Endothelial cell (in vitro differentiated cells): ENCODE measurements at places on chromosomes 7 and 10. TPM values are rescaled to one million over a fixed set of nuclear protein-coding genes. Genes with fewer than 3 reads are reported as not detected.

FLNC gene
- total RNA-seq = 7.7 TPM

ORC5 gene
- 16.7 TPM for total RNA-seq

ITPRID1 gene
- total RNA-seq = not detected

AQP1 gene
- 2.7 TPM for total RNA-seq

HGF gene
- total RNA-seq = 0.82 TPM

- no peaks in the 10 kb centered on the region for H3K27me3 ChIP-seq
- no peak overlapping the region for H3K4me3 ChIP-seq
- DNase-seq = no peak
- no peaks in the 10 kb centered on the region for H3K36me3 ChIP-seq
- peaks cover 9% of the 10 kb centered on the region for H3K4me1 ChIP-seq
These were observed 2.5 kb upstream of the LAMB4 start for GRCh38 chr7:108132551-108133265.

GRCh38 chr7:138595454-138595853 is 105.7 kb downstream of the SVOPL start:
- H3K4me1 ChIP-seq = no peaks in the 10 kb centered on the region
- no peaks in the 10 kb centered on the region for H3K36me3 ChIP-seq
- H3K27ac ChIP-seq = no peak overlapping the region
- H3K4me3 ChIP-seq = no peak overlapping the region
- DNase-seq = no peak

DNA sequence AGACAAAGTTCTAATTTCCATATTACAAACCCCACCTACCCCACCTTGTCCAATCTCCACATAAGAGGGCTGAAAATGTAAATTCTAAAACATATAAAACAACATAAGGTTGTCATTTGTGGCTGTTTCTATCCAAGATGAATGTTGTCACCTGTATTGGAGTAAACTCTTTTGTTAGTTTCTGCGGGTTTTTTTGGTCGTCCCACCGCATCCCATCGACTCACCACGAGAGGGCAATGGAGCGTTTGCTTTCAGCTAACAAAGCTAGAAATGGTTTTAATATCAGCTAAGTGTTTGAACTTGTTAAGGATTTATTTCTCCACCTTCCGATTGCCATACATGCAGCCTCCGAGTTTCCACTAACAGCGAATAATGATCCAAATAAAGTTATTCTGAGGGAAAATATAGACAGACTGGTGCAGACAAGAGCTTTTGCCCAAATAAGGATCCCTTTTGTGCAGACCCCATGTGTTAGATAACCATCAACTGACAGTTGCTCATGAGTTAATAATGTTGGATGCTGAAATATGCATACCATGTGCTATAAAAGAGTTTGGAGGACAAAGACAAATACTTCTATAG is 137.2 kb downstream of the ARID5B start:
- no peak overlapping the region for H3K4me3 ChIP-seq
- no peaks in the 10 kb centered on the region for H3K36me3 ChIP-seq
- no peaks in the 10 kb centered on the region for H3K27me3 ChIP-seq

DNA sequence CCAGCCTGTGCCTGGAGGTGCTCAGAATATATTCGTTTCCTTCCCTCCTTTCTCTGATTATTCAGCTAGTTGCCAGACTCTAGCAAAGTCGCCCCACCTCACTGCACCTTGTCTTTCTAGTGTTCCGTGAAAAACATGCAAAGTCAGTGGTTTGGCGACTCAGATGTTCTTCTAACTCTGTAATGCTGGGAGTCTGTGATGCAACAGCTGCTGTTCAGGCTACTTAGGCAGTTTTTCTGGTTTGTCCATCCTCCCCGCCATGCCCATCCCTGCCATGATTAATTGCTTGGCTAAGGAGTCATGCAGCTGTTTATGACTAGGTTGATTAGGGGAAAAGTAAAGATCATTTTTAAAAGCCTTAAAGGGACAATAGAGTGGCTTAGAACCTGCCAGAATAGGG is 99.4 kb downstream of the MTPN start:
- no peak for DNase-seq
- peaks cover 3% of the 10 kb centered on the region for H3K36me3 ChIP-seq
- no peak overlapping the region for H3K4me3 ChIP-seq
- no peaks in the 10 kb centered on the region for H3K27me3 ChIP-seq
- H3K4me1 ChIP-seq = no peaks in the 10 kb centered on the region
- H3K27ac ChIP-seq = no peak overlapping the region

- no peak overlapping the region for H3K27ac ChIP-seq
- H3K27me3 ChIP-seq = peaks cover 4% of the 10 kb centered on the region
- no peak overlapping the region for H3K4me3 ChIP-seq
- H3K36me3 ChIP-seq = no peaks in the 10 kb centered on the region
These were observed 137.2 kb downstream of the NOC3L start for GRCh38 chr10:94225589-94225988.

- peaks cover 17% of the 10 kb centered on the region for H3K36me3 ChIP-seq
- peak overlapping the region; percentile 68 for H3K27ac ChIP-seq
- H3K4me1 ChIP-seq = peaks cover 62% of the 10 kb centered on the region
- DNase-seq = no peak
- H3K4me3 ChIP-seq = no peak overlapping the region
- peaks cover 10% of the 10 kb centered on the region for H3K27me3 ChIP-seq
These were observed 95.5 kb downstream of the CTBP2 start for GRCh38 chr10:125064681-125065492.

DNA sequence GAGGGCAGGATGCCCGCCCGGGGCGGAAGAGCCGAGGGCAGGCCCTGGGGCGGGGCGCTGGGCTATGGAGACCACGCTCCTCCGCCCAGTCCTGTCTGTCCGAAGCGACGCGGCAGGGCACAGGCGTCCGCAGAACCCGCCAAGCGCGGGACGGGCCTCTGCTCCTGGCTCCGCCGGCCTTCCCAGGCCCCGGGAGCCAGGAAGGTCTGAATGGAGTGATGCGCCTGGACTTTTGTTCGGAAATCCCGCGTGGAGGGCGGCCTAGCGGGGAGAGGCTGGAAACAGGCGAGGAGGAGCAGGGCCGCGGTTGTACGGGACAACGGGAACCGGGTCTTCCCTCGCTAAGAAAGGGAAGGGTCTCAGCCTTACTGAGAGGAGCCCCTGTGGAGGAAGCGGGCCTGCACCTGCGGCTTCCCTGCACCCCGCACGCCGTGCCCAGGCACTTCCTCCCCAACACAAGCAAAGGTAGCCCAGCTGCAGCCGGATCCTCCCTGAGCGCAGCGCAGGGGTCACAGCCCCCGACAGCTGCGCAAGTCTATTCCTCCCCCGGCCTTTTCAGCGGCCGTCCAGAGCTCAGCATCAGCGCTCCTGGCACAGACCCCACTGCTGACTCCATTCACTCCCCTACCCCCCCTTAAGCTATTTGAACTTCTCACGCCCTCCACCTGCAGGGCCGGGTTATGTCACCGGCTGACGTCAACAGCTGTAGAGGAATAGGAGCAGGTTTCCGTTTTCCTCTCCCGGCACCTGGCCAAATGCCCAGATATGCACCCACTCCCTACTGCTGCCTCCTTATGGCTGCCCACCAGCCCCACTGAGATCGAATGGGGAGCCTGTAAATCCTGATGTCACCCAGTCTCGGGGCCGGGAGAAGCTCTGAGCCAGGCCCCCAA is 143.2 kb upstream of the RET start:
- DNase-seq = peak; percentile 26
- no peaks in the 10 kb centered on the region for H3K36me3 ChIP-seq
- peaks cover 24% of the 10 kb centered on the region for H3K27me3 ChIP-seq
- H3K4me3 ChIP-seq = no peak overlapping the region

- no peaks in the 10 kb centered on the region for H3K27me3 ChIP-seq
- H3K4me3 ChIP-seq = peak overlapping the region; percentile 87
- peak overlapping the region; percentile 46 for H3K27ac ChIP-seq
- H3K4me1 ChIP-seq = peaks cover 11% of the 10 kb centered on the region
These were observed 2.0 kb upstream of the AKR1B15 start for GRCh38 chr7:134546955-134547354.

DNA sequence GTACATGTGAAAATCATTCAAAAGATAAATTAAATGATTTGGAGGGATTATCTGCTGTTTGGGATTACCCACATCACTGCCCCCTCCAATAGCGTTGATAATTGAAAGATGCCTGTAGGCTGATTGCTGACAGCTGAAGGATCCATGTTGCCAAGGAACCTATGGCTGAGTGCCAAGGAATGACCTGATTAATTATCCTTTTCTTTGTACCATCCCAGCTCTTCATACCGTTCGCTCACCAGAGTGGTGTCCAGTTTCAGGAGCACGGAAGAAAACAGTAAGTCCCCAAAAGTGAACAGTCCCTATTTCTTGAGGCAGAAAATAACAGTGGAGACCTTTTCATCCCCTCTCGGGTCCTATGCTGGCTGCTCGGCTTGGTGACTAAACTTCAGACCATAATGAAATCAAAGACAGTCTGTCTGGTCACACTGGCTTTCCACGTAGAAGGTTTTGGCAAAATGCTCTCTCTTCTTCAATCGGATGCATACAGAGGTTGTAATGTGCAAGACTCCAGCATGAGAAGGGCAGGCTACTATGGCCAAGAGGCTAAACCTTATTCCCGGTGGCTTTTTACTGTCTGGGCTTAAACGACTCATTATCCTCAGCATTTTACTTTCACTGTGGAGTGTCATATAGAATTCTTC is 108.8 kb downstream of the SPAG6 start:
- H3K27me3 ChIP-seq = no peaks in the 10 kb centered on the region
- no peaks in the 10 kb centered on the region for H3K36me3 ChIP-seq
- H3K4me3 ChIP-seq = no peak overlapping the region
- H3K4me1 ChIP-seq = peaks cover 7% of the 10 kb centered on the region
- no peak for DNase-seq
- no peak overlapping the region for H3K27ac ChIP-seq

DNA sequence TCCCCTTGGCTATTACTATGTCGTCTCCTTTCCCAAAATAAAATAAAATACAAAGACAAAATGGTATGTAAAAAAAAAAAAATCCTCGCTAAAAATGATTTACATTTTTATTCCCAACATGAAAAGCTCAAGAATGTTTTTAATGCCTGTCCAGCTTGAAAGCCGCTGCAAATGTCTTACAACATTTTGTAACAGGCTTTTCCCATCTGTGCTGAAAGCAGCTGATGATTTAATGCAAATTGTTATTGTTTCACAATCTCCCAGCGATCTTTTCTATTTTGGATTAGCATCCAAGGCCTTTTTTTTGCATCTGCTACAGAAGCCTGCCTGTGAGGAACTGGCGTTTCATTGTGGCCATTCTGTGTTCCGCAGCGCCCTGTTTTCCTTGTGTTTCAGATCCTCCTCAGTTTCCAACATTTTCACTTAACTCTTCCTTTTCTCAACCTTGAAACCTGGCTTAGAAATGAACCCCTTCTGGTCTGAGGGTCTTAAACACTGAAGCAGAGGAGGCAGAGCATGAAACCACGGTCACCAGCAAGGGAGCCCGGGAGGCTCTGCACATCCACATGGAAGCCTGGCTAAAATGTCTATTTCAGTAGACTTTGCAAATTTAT is 712.1 kb downstream of the PARD3 start:
- no peak overlapping the region for H3K27ac ChIP-seq
- peaks cover 5% of the 10 kb centered on the region for H3K4me1 ChIP-seq
- peaks cover 2% of the 10 kb centered on the region for H3K27me3 ChIP-seq
- DNase-seq = no peak
- H3K36me3 ChIP-seq = peaks cover 7% of the 10 kb centered on the region
- no peak overlapping the region for H3K4me3 ChIP-seq

- no peaks in the 10 kb centered on the region for H3K4me1 ChIP-seq
- H3K27me3 ChIP-seq = no peaks in the 10 kb centered on the region
- no peak overlapping the region for H3K4me3 ChIP-seq
These were observed 91.5 kb downstream of the ARID5B start for GRCh38 chr10:61992671-61993668.

GRCh38 chr10:63929831-63930467 is 408.7 kb downstream of the REEP3 start:
- H3K36me3 ChIP-seq = no peaks in the 10 kb centered on the region
- no peak for DNase-seq
- H3K4me3 ChIP-seq = no peak overlapping the region
- no peak overlapping the region for H3K27ac ChIP-seq
- H3K27me3 ChIP-seq = peaks cover 3% of the 10 kb centered on the region

DNA sequence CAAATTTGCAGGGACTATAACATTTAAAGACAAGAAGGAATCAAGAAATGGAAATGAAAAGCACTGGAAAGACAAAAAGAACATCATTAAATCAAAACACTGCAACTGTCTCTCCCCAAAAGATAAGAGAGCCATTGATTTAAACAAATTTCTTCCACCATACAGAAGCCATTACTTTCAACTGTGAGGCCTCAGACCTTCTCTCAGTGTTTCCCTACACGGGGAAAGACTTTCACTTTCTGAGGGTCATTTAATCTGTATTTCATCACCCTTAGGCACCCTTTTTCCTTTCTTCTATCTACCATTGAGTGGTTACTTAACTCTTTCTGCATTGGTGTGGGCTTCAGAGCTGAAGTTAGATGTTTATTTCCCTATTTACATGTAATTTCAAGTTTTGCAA is 47.5 kb downstream of the CCDC172 start:
- no peaks in the 10 kb centered on the region for H3K36me3 ChIP-seq
- H3K4me3 ChIP-seq = no peak overlapping the region
- DNase-seq = no peak
- H3K27ac ChIP-seq = no peak overlapping the region
- no peaks in the 10 kb centered on the region for H3K27me3 ChIP-seq

DNA sequence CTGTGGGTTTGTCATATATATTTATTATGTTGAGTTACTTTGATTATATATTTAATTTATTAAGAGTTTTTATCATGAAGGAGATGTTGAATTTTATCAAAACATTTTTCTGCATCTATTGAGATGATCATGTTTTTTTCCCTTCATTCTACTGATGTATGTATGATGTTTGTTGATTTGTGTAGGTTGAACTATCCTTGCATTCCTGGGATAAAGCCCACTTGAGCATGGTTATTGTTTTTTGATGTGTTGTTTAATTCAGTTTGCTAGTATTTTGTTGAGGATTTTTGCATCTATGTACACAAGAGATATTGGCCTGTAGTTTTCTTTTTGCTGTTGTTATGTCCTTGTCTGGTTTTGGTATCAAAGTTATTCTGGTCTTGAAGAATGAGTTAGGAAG is 31.1 kb downstream of the SCART1 start:
- H3K36me3 ChIP-seq = no peaks in the 10 kb centered on the region
- peaks cover 14% of the 10 kb centered on the region for H3K27me3 ChIP-seq
- H3K27ac ChIP-seq = no peak overlapping the region
- H3K4me1 ChIP-seq = no peaks in the 10 kb centered on the region

GRCh38 chr7:35342786-35343185 is 88.9 kb upstream of the TBX20 start:
- no peak for DNase-seq
- H3K27me3 ChIP-seq = no peaks in the 10 kb centered on the region
- no peak overlapping the region for H3K27ac ChIP-seq
- H3K4me3 ChIP-seq = no peak overlapping the region

- no peaks in the 10 kb centered on the region for H3K36me3 ChIP-seq
- no peak overlapping the region for H3K27ac ChIP-seq
- no peak for DNase-seq
- H3K4me3 ChIP-seq = no peak overlapping the region
- H3K4me1 ChIP-seq = peaks cover 35% of the 10 kb centered on the region
- H3K27me3 ChIP-seq = no peaks in the 10 kb centered on the region
These were observed 22.4 kb upstream of the IFIT2 start for GRCh38 chr10:89279421-89279869.
